ENCODE measurements at places on chromosomes 16 and 17. TPM values are rescaled to one million over a fixed set of nuclear protein-coding genes. Genes with fewer than 3 reads are reported as not detected.

The KRTAP3-1 gene
- not detected for total RNA-seq

The CYB561 gene
- 36.7 TPM for total RNA-seq

The ASPA gene
- not detected for total RNA-seq

The FBXW10 gene
- 1.1 TPM for total RNA-seq

The PYY gene
- 0.08 TPM for total RNA-seq

Data from A549 treated with AZD2906 at 1 μM for 4 hours (cell line).